Stimulated activated CD8-positive, alpha-beta memory T cell treated with anti-CD3 and anti-CD28 coated beads, Interleukin-7, amount 100 ng/mL, for 1 hour (primary cell): ENCODE measurements at places on chromosomes 11 and 22.
A peak's percentile ranks its signal among the peaks of the same experiment; 100 is the strongest.

- DNase-seq = no peak
Observed at GRCh38 chr11:111602865-111603610, 789 bp downstream of the SIK2 start.

GRCh38 chr11:94100253-94100652, 28.4 kb upstream of the PANX1 start:
- DNase-seq = no peak

DNA sequence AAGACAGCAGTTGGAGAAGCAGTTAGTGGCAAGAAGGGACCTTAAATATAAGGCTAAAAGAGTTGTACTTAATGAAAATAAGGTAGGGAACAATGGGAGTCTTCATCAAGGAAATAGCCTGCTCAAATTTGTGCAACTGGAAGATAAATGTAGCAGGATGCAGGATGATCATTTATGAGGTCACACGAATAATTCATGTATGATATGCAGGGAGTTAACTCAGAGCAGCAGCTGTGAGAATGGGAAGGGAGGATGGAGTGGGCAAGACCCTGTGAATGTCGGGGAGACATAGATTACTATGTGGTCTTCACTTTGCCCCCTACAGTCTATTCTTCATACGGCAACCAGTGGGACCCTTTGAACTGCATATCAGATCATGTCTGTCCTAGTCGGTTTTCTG, 25.2 kb upstream of the BMAL1 start:
- DNase-seq = no peak

DNA sequence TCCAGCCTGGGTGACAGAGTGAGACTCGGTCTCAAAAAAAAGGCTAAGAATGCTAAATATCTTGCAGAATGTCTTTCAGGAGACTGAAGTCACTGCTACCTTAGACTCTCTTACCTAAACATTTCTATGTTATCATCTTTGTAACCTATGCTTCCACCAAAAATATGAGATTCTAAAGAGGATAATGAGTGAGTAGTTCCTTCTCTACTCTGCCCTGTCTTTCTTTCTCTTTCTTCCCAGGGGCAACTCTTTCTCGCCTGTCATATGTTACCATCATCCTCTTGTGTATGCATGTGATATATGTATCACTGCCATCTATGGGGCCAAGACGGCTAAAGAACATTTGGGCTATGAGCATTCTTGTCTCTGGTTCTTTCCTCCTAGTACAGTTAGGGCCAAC, 9.0 kb upstream of the RASSF10 start:
- no peak for DNase-seq

DNA sequence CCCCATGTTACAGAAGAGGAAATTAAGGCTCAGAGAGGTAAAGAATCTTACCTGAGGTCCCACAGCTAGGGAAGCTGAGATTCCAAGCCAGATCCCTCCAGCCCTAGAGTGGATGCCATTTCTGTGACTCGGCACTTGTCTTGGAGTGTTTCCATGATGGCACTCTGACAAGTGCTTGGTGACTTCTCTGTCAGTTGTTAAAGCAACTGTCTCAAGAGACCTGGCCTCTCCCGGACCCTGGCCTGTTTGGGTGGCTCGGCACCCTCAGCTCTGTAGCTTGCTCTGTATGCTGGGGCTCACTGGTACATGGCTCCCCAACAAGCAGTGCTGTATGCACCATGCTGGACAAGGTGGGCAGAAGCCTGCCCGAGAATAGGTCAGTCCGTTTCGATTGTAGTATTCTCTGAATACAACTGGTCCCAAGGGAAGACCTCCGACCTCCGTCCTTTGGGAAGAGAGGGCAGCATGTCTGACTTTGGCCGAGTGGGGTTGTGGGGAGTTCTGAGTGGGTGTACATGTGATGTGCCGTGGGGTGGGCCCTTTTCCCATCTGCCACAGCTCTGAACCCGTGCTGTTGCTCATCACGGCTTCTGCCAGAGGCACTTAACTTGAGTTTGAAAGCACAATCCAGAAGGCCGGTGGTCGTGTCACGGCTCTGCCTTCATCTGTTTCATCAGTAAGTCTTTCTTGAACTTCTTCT, 12.4 kb downstream of the ACO2 start:
- DNase-seq = no peak

DNA sequence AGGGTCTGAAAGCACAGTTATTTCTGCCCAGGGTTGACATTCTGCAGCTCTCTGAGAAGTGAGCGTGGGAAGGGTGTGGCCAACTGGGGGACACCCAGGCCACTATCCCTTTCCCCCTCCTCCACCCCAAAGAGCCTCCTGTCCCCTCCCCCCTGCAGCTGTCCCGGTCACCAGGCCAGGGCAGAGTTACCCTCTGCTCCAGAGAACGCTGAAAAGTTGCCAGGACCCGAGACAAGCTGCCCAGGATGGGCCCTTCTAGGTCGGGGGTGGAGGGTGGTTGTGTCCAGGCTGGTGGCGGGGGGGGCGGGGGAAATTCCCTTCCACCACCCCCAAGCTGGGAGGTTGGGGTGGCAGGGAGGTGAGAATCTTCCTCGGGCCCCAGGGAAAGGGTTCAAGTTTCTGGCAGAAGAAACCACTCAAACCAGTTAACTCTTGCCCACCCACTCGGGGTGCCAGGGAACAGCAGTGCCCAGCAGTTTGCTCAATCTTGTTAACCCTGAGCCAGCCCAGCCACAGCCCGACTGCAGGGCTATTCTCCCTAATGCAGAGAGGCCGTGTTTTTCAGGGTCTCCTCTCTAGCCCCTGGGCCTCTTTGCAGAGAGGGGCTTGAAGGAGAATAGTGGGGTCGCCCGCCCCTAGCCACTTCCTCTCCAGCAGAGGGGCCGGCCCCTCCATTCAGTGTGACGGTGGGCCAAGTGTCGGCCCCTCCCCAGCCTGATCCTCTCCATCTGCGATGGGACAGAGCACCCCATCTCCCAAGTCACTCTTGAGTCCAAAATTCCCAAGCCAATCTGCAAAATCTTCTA, 697 bp downstream of the LGALS1 start:
- DNase-seq = no peak

- DNase-seq = no peak
Observed at GRCh38 chr11:8097926-8098325, 16.9 kb downstream of the TUB start.

- DNase-seq = no peak
Observed at GRCh38 chr11:35180317-35181233, 41.6 kb downstream of the CD44 start.

GRCh38 chr11:58832056-58832645, 12.4 kb downstream of the GLYATL2 start:
- DNase-seq = no peak

GRCh38 chr22:45645526-45646414, 25.9 kb upstream of the ATXN10 start:
- peak; percentile 62 for DNase-seq

- no peak for DNase-seq
Observed at GRCh38 chr22:47328550-47329243, 566.2 kb downstream of the TBC1D22A start.

- no peak for DNase-seq
Observed at GRCh38 chr22:23655891-23656475, 23.9 kb upstream of the DRICH1 start.

GRCh38 chr11:9529334-9529650, 44.2 kb upstream of the WEE1 start:
- no peak for DNase-seq

DNA sequence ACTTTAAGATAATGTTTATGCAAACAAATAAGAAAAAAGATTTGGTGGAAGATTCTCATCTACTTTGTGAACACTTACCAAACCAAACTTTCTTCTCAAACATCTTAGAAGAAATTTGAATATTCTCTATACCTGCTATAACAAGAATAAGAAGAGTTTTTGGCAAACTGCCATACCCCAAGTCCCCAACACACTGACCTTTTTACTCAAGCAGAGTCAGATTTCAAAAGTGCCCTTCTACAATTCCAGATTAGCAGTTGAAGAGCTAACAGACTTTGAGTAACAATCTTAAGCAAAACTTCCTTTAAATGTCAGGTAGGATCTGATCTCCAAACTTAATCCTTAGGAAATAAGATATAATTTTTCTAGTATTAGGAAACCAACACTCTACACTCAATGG, 33.9 kb downstream of the TSG101 start:
- no peak for DNase-seq
